ENCODE measurements at places on chromosomes 2 and 18.

- DNase-seq: no peak
These were observed 781.1 kb upstream of the FSHR start for GRCh38 chr2:49935449-49935848.

GRCh38 chr18:55136864-55137263 is 177.6 kb upstream of the CCDC68 start:
- no peak for DNase-seq

- no peak for DNase-seq
These were observed 105.1 kb downstream of the RDH14 start for GRCh38 chr2:18455236-18455862.

- DNase-seq: no peak
These were observed 62.1 kb upstream of the OTOS start for GRCh38 chr2:240202586-240202985.

DNA sequence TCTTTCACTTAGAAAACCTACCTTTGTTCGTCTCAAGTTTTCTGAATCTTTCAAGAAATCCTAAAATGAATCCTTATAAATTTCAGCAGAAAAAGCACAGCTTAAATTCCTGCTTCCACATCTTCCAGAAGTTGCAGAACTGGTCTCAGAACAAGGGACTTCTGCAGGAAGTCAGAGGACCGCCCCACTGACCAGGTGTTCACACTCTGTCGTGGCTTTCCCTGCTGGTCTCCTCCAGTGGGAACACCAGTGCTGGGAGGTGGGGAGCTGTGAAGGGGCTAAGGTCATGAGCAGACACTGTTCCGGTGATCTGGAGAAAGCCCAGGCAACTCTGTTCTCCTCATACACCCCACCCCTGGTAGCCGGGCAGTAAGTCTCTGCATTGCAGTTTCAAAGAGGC is 3.5 kb downstream of the FAM110C start:
- DNase-seq: no peak

DNA sequence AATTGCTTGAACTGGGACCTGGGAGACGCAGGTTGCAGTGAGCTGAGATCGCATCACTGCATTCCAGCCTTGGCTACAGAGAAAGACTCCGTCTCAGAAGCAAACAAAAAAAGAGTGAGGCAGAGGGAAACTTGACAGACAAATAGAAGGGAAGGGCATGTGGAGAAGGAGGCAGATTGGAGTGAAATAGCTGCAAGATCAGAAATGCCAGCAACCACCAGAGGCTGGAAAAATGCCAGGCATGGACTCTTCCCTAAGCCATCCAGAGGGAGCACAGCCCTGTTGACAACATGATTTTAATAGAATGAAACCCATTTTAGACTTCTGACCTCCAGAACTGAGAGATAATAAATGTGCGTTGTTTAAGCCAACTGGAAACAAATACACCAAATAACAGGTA is 447.2 kb upstream of the SPHKAP start:
- DNase-seq: no peak

DNA sequence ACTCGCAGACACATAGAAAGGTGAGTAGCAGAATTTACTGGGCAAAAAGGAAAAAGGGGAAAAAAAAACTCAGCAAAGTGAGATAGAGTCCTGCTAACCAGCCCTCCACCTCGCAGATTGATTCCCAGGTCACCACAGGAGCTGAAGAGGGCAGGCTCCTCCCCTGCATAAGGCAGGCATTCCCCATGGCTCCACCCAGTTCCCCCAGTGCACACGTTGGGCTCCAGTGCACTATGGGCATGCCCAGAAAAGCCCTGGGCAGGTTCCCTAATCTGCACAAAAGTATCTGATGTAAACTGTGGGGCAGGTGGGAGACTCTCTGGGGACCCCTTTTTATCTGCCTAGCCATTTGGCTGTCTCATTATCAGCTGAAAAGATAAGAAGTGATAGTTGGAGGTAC is 461.2 kb upstream of the TMEFF2 start:
- no peak for DNase-seq

DNA sequence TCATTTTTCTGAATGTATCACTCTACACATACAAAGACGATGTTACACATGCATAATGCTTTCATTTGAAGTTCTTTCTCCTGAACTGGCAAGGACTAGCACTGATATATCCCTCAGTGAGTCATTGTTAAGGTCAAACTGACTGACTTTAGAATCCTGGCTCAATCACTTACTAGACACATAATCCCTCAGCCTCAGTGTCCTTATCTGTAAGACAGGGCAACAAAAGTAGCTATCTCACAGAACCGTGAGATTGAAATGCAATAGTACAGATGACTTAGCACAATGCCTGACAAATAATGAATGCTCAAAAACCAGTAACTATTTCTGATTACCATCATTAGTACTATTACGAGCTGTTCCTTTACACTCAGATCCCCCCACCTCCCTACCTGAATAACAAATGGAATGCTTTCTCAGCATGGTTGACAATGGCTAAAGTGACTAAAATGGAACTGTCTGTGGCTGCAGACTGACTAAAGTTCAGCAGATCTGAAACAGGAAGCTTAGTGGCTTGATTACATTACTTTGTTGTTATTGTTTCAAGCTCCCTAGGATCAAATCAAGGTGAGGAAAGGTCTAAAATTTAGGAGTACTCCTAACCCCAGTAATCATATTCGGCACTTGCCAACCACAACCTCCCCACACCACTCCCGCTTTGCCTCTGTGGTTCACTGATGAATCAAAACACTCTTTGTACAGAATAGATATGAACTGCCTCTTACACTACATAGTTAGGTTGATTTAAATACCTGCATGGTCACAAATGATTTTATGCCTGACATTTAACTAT is 35.8 kb upstream of the CACNB4 start:
- DNase-seq: no peak

- DNase-seq: no peak
These were observed 3.9 kb upstream of the MLPH start for GRCh38 chr2:237483018-237483731.

- DNase-seq: no peak
These were observed 19.4 kb downstream of the TOGARAM2 start for GRCh38 chr2:29000481-29000880.

- no peak for DNase-seq
These were observed 66.5 kb downstream of the SOWAHC start for GRCh38 chr2:109680523-109681297.

DNA sequence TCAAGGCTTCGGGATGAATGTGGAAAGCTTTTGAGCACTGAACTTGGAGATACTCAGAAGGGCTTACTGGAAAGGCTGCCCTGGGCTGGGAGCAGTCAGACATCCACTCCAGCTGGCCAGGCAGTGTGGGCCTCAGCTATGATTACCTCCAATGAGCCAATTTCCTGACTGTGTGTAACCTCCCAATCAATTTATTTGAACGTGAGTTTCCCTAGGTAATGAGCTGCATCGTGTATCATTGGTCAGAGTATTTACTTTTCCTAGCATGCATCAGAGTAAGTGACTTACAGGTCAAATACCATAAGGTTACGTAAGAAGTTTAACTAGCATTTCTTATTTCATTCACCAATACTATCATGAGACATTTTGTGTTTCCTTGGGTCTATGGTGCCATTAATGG is 11.0 kb upstream of the CTAGE1 start:
- no peak for DNase-seq

GRCh38 chr2:120798567-120799247 is 63.0 kb downstream of the GLI2 start:
- DNase-seq: no peak

GRCh38 chr2:8672940-8673339 is 8.9 kb upstream of the ID2 start:
- DNase-seq: no peak

- DNase-seq: no peak
These were observed 161.8 kb downstream of the DCDC2C start for GRCh38 chr2:3864943-3865865.

- no peak for DNase-seq
These were observed 20.8 kb upstream of the ZNF396 start for GRCh38 chr18:35397976-35398375.

DNA sequence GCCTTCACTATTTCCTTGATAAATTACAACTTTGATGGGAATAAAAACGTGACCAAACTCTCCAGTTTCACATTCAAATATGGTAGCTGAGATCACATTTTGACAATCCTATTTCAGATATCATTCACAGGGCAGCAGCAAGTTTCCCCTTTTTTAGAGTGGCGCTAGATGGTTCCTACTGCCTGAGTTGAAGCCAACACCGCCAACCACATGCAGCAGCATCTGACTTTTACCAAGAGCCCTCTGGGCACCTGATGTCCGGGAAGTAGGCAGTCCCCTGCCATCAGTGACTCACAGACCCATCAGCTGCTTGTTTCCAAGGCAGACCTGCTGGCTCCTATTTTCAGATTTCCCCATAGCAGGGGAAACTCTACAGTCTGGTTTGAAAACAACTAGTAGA is 4.0 kb upstream of the MREG start:
- DNase-seq: no peak

DNA sequence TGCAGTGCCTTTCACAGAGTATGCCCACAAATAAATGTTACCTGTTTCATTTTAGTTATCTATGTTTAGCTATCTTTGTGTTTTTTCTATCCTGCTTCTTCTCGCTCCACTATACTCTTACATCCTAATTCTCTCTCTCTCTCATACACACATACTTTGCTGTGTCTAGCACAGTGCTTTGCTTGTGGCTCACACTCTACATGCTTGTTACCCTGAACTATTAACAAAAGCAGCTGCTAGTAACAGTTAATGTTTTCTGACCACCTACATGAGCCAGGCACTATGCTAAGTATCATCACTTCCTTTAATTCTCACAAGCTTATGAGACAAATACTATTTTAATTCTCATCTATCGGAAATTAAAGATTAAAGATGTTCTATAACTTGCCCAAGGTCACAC is 390.5 kb upstream of the HNRNPA3 start:
- DNase-seq: no peak

- DNase-seq: no peak
These were observed 2.7 kb downstream of the ID2 start for GRCh38 chr2:8684540-8684877.

GRCh38 chr2:179140571-179140970 is 90.6 kb upstream of the CCDC141 start:
- DNase-seq: no peak

DNA sequence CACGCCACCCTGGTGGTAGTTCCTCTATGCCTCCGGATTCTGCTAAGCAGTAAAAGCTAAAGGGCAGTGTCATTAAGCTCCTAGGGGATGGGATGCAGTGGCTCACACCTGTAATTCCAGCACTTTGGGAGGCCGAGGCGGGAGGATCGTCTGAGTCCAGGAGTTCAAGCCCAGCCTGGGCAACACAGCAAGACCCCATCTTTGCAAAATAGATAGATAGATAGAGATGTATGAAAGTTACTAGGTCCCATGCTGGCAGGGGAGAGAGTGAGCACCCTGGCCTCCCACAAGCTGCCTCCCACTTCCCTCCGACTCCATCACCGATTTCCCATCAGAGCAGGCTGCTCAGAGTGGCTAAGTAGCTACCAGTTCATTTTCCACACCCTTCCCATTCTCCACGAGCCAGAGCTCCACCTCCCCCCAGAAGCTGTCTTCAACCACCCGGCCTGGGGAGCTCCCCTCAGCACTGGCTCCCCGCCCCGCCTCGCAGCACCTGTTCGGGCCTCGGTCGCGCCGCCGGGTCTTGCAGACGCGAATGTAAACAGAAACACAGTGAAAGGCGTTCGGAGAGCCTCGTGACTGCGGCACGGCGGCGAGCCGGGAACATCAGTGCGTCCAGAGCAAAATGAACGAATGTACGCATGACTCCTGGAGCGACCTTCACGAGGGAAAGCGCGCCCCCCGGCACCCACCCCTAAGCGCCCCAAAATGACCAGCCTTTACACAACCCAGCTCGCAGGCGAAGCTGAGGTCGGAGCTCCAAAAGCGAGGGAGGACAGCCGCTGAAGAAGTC is 598 bp upstream of the CEP68 start:
- peak; percentile 24 for DNase-seq
